ENCODE measurements at places on chromosomes 3 and 15. TPM values are rescaled to one million over a fixed set of nuclear protein-coding genes. Genes with fewer than 3 reads are reported as not detected.

GRCh38 chr3:69143612-69144011 lies 21.2 kb upstream of the LMOD3 start:
- no peak for DNase-seq

DNA sequence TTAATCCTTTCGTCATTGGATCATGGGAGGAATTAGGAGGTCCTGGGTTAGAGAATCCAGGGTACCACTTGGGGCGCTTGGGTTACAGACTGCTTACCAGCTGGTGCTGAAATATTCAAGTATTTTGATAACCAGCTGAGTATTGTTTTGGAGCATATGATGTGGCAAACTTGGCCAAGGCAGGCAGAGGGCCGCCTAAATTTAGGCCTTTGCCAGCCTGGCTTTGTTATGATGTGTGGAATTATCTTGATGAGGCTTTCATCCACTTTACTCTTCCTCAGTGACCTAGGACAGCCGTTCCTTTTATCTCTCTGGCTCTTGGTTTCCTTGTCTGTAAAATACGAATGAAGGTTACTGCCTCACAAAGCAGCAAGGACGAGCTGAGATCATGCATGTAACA lies 6.9 kb downstream of the COPG1 start:
- no peak for DNase-seq

GRCh38 chr3:43203022-43203421 lies 83.3 kb upstream of the SNRK start:
- DNase-seq = no peak

GRCh38 chr15:42218953-42219592 lies 11.0 kb upstream of the VPS39 start:
- no peak for DNase-seq

DNA sequence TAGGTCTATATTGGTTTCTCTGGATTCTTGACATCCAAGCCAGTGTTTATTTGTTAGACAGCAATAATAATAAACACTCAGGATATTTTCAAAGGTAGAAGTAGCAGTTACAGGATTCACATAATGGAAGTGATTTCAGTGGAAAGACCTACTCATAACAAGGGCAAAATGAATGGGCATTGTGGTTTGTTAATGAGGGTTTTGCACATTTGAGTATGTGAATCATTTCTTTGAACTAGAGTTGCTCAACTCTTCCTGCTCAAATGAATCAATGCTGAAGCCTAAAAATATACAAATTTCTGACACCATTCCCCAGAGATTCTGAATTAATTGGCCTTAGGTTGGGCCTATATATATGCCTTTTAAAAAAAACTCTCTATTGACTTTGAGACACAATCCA lies 4.1 kb upstream of the COL6A5 start:
- DNase-seq = no peak

DNA sequence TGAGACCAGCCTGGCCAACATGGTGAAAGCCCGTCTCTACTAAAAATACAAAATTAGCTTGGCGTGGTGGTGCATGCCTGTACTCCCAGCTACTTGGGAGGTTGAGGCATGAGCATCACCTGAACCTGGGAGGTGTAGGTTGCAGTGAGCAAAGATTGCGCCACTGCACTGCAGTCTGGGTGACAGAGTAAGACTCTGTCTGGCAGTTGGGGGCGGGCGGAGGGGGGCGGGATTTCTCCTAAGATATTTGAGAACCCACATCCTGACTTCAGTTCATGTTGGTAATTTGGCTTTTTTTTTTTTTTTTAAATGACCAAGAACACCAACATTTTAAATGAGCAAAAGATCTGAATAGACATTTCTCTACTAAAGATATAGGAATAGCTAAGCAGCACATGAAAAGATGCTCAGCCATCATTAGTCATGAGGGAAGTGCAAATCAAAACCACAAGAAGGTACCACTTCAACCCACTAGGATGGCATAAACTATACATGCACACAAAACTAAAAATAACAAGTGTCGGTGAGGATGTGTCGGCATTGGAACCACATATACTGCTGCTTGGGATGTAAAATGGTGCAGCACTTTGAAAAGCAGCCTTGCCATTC lies 75.6 kb upstream of the LMOD3 start:
- peak; percentile 45 for DNase-seq

DNA sequence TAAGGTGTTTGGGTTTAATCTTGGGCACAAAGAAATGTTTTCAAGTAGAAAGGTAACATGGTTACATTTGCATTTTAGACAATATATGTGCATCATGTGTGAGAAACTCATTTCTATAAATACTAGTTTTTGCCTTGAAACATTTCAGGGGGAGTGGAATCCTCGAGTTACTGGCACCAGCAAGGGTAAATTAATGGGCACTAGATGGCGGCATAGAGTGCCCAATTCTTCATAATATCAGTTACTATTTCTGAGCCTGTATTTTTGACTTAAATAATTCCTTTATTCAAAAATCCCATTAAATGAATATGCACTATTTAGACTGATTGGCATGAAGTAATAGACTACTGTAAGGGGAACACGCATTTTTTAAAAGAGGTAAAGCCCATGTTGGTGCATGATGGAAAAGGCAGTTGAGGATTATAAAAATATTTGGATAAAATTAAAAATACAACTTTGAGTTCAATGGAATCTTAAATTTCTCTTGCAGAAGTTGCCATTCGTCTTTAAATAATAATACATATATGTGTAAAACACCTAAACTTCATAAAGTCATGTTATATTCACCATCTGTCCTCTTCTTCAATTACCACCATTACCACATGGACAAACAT lies 106.3 kb downstream of the ZBTB20 start:
- peak; percentile 41 for DNase-seq

DNA sequence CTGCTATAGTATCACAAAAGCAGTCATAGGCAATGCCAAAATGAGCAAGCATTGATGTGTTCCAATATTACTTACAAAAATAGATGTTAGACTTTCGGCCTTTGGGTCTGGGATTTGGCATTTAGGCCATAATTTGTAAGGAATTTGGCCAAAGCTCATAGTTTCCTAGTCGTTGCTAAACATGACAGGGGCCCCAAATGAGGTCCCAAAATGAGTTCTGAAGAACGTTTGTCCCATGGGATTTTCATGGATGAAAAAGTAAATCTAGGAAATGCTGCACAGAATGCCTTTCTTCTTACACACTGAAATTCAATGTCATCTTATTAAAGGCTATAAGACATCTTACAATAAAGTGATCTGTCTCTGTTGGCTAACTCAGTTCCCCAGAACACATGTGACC lies 456.0 kb downstream of the CNTN4 start:
- DNase-seq = no peak

DNA sequence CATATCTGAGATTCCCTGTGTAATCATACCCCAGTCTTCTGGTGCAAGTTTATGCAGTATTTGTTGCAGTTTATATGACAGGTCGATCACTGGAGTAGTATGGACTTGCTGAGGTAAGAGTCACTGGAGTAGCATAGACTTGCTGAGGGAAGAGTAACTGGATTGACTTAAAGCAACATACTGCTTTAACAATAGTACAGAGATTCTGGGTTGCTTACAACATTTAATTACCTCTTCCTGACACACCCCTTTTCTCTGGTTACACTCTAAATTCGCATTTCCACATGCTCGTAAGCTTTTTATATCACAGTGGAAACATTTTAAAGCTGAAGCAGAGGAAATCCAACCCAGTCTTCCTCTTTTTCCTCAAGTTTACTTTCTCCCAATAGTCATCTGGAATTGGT lies 11.8 kb downstream of the AAGAB start:
- DNase-seq = no peak

DNA sequence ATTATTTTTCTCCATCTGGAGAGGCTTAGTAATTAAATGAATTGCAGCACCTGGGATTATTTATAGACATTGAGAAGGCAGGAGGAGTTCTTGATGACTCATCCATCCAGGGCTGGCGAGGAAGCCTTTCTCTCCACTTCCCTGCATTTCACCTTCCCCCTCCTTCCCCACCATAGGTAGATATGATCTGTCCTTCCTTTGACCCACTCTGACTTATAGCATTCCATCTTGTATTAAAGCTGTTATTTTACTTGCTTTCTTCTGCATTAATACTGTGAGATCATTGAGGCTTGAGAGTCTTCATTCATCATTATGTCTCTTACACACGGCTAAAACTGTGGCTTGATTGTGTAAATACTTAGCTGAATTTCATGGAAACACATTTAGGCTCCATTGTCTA lies 288.8 kb downstream of the FEZF2 start:
- no peak for DNase-seq

DNA sequence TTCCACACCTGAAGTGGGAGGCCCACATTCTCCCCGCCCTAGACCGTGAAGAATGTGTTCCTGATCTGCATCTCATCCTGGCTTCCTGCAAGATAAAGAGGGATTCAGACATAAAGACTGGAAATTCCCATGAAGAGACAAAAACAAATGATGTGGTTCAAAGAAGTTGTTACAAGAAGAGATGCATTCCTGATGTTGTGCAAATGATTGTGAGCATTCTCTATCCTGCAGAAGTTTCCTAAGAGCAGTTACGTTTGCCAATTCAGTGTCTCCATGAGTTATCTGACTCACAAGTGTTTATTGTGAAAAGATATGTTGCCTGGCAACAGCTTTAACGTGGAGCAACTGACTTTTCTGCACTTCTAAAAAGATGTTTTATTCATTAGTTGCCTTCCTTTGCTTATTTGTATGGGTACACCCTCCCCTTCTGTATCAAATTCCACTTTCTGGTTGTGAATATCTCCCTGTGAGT lies 107.8 kb downstream of the ZIC4 start:
- DNase-seq = no peak

GRCh38 chr3:189118896-189119295 lies 52.9 kb upstream of the TPRG1 start:
- no peak for DNase-seq

DNA sequence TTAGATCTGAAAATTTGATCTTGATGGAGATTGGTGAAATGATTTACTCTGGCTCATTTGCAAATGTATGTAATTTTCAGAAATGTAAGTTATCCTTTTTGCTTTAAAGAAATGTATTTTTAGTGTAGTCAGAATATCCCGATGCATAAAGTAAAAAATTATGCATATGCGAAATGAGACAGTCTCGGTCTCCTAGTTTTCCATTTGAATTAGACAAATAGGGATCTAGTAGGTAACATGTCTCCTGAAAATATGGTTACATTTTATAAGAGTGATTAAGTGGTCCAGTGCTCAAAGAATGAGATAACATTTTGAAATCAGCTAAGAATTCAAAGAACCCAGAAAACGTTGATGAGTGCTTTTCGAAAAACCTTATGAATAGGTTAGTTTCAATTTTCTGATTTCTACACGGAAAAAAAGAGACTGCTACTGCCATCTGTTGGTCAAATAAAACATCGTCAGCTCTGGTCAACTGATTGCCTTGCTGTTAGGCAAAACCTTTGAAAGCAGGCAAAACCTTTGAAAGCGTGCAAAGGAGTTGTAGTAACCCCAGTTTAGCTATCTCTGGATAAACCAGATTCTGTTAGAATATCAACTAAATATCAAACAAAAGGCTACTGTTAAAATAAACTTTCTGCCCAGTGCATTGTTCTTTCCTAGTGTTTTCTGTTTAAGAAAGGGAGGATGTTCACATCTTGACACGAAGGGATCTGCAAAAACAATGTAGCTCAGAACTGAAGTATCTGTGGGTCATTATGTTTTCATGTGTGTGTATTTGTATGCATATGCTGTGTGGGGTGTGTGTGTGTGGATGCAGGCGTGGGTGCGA lies 59.3 kb upstream of the CHMP2B start:
- DNase-seq = peak; percentile 48

- no peak for DNase-seq
Observed at GRCh38 chr3:185912929-185913901, 24.6 kb downstream of the TRA2B start.

DNA sequence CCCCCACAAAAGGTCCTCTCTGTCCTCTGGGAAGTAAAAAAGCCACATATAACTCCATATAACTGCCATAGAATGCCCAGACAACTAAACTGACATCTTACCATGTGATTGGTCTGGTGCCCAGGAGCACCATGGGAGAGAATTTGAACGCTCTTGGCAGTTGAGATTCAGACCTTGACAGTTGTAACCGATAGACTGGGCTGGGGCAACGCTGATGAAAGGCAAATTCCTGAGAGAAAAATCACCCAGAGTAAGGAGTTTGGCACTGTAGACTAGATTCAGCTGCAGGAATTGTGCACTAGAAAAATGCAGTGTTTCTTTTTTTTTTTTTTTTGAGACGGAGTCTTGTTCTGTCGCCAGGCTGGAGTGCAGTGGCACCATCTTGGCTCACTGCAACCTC lies 240.5 kb downstream of the SOX2 start:
- no peak for DNase-seq

DNA sequence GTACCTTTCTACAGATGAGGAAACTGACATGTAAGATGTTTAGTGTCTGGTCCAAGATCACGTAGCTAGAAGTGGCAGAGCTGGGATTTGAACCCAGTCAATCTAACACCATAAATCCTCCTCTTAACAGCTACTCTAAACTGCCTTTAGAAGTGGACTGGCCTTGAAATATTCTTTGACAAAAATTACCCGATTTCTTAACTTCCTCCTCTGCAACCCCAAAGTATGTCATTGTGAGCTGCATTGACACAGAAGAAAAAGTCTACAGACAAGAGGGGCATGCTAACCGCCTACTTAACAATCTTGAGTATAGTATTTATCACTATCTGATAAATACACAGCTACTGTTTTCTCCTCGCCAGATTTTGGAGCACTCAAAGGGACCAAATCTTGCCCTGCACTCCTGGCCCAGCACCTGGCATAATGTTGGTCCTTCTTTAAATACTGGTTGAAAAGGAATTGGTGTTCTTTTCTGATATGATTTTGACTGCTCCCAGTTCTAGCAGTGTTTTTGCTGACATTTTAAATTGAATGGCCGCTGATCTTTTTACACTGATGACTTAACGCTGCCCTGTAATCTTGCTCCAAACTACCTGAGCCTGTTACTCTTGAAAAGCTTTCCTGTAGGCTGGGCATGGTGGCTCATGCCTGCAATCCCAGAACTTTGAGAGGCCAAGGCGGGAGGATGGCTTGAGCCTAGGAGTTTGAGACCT lies 36.9 kb downstream of the ITPR1 start:
- no peak for DNase-seq

SH2D7 gene
- total RNA-seq = not detected

CX3CR1 gene
- total RNA-seq = 0.60 TPM

TMEM45A gene
- 0.15 TPM for total RNA-seq

GOLGA8T gene
- total RNA-seq = not detected

TSPAN3 gene
- total RNA-seq = 16.7 TPM

FETUB gene
- total RNA-seq = not detected

ELL3 gene
- 2.9 TPM for total RNA-seq

ADAMTS7 gene
- total RNA-seq = 0.10 TPM

STRA6 gene
- total RNA-seq = not detected

ONECUT1 gene
- not detected for total RNA-seq

FAM107A gene
- not detected for total RNA-seq

Data from activated CD4-positive, alpha-beta T cell treated with anti-CD3 and anti-CD28 coated beads, Interleukin-2, amount 10 ng/mL, durations not matched to agents 7 days and 5 days (primary cell).